ENCODE measurements at places on chromosomes 16 and 17.

DNA sequence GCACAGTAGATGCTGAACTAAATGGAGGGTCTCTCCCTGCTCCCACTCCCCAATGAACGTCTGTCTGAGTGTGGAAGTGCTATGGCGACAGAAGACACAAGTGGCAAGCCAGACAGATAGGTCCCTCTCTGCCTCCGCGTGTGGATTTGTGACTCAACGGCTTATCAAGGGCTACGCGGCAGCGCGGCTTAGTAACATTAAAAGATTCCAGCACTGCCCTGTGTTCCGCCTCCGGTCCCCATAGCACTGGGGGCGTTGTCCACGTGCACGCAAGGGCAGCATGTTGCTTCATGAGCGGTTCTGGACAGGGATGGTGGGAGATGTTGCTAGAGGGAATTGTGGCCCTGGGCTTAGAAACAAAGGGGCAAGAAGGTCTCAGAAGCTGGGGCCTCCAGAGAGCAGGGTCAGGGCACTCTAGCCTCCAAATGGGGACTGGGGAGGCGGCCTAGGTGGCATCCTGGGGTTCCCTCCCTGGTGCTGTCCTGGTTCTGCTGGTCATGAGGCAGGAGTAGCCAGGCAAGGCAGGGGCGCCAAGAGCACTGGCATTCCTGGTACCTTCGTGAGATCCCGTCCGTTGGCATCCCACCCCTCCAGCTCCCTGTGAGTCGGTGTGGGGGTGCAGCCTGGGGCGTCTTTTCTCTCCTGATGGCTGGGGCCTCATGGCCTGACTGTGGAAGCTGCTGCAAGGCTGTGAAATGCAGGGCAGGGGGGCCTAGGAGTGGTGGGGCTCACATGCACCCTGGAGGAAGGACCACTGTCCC, 9.1 kb downstream of the CRHR1 start:
- DNase-seq = no peak
- no peaks in the 10 kb centered on the region for H3K4me1 ChIP-seq
- peaks cover 23% of the 10 kb centered on the region for H3K27me3 ChIP-seq
- H3K36me3 ChIP-seq = no peaks in the 10 kb centered on the region
- no peak overlapping the region for H3K27ac ChIP-seq

GRCh38 chr16:7231762-7232161, 100.9 kb upstream of the RBFOX1 start:
- H3K4me3 ChIP-seq = no peak overlapping the region
- no peaks in the 10 kb centered on the region for H3K36me3 ChIP-seq
- H3K27ac ChIP-seq = no peak overlapping the region
- no peaks in the 10 kb centered on the region for H3K4me1 ChIP-seq
- peaks cover 6% of the 10 kb centered on the region for H3K27me3 ChIP-seq

DNA sequence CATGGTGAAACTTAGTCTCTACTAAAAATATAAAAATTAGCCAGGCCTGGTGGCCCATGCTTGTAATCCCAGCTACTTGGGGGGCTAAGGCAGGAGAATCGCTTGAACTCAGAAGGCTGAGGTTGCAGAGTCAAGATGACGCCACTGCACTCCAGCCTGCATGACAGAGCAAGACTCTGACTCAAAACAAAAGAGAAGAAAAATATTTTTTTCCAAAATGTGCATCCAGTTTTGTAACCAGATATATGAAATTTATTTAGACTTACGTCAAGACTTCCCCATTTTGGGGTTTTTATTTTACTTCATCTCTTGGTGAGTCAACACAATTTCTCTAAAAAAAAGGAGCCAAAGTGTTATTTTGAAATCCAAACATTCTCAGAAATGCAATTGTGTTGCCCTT, 5.5 kb upstream of the TM4SF5 start:
- no peaks in the 10 kb centered on the region for H3K27me3 ChIP-seq
- H3K4me1 ChIP-seq = peaks cover 57% of the 10 kb centered on the region
- no peaks in the 10 kb centered on the region for H3K36me3 ChIP-seq
- no peak for DNase-seq
- H3K27ac ChIP-seq = no peak overlapping the region

DNA sequence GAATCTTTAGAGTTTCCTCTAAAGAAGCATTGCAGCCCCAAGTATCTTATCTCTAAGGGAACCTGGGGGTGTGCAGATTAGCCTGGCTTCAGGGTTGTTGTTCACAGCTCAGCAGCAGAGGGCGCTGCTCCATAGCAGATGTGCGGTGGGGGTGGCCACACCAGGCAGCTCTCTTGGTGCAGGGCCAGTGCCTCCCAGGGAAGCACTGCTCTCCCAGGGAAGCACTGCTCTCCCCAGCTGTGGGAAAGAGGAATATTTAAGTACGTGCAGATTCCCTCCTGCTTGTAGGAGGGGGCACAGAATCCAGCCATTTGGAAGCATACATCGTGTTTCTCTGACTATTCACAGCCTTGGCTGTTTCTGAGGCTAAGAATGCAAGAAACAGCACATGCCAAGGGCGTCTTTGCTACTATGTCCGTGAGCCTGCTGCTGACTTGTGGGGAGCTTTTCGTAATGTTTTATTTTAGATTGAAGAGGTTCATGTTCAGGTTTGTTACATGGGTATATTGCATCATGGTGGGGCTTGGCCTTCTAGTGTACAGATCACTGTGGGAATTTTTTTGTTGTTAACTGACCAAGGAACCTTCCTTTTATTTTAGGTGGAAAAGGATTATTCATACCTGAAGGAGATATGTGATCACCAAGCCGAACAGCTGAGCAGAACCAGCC, 217.8 kb downstream of the SPECC1 start:
- no peaks in the 10 kb centered on the region for H3K27me3 ChIP-seq
- no peaks in the 10 kb centered on the region for H3K4me1 ChIP-seq
- H3K27ac ChIP-seq = no peak overlapping the region
- no peaks in the 10 kb centered on the region for H3K36me3 ChIP-seq

DNA sequence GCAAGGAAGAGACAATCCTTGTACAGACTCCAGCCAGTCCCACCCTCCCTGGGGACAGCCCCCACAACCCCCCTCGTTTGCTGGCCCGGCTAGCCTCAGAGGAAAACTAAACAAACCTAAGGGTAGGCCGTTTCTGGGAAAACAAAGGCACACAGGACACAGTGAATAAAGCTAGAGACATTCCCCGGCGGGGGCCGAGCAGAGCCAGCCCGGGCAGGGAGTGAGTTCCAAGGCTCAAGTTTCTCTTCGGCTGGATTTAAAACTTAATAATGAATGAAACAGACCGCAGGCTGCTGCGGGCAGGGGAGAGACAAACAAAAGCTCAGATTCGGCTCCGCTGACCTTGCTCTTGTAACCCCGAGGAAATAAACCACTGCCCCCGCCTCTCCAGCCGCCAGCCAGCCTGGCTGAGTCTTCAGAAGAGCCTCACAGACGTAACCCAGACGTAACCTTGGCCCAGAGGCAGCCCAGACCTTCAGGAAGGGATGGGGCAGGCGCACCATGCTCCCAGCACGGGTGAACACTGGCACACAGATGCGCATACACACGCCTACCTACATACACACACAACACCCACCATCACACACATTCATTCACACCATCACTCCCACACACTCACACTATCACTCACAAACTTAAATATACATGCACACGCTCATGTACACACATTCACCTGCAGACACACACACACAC, 216.0 kb downstream of the ZNF423 start:
- H3K27me3 ChIP-seq = peaks cover 13% of the 10 kb centered on the region
- H3K27ac ChIP-seq = no peak overlapping the region
- peaks cover 13% of the 10 kb centered on the region for H3K4me1 ChIP-seq
- H3K36me3 ChIP-seq = no peaks in the 10 kb centered on the region
- H3K4me3 ChIP-seq = no peak overlapping the region

GRCh38 chr17:705863-706262, 8.8 kb downstream of the VPS53 start:
- H3K4me3 ChIP-seq = no peak overlapping the region
- no peaks in the 10 kb centered on the region for H3K4me1 ChIP-seq
- H3K27me3 ChIP-seq = no peaks in the 10 kb centered on the region
- DNase-seq = no peak
- peaks cover 38% of the 10 kb centered on the region for H3K36me3 ChIP-seq

DNA sequence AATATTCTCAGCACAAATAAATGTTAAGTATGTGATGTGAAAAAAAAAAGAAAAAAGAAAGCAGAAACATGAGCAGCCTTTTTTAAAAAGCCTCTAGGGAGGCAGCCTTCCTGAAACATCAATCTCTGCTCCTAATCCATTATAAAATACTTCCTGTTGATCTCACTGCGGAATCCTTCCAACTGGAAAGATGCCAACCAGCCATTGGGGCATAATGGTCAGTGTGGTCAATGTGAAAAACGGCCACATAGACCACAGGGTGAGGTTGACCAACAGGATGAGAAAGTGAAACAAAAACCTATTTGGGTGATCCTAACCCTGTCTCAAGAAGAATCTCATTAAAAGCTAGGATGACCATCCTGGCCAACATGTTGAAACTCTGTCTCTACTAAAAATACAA, 26.1 kb upstream of the ABCA8 start:
- H3K4me3 ChIP-seq = no peak overlapping the region
- DNase-seq = peak; percentile 20

DNA sequence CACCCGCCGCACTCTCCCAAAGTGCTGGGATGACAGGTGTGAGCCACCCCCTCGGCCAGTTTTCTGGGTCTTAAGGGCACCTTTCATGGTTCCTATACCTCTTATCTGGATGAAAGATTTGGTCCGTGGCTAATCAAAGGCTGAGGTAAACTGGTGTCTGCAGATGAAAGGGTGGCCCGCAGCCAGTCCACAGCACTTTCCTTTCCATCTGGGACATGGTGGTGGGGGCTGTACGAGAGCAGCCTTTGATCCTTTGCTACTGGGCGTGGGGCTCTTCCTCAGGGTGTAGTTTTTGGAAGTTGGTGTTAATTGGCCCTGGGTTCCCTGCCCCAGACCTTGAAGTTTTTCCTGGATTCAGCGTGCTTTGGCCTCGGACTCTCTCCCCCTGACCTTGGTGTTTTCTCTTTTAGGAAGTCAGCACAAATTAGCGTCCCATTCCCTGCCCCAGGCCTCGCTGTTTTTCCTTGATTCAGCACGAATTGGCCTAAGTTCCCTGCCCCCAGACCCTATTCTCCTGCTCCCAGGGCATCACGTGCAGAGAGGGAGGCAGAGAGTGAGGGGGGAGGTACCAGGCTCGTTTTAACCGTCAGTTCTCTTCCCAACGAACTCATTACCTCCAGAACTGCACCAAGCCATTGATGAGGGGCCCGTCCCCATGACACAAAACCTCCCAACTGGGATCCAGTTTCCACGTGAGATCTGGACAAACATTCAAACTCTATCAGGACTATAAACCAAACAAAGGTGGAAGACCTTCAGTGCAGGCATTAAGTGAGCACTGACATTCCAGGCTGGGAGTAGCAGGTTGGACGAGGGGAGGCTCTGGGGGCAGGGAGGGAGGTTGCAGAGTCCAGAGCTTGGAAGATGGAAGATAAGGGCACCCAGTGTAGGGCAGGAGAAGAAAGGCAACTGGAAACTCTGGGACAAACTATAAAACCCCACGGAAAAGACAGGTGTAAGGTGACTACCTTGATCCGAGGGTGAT, 11.6 kb downstream of the DPEP1 start:
- peak overlapping the region; percentile 64 for H3K27ac ChIP-seq
- DNase-seq = peak; percentile 73
- peaks cover 74% of the 10 kb centered on the region for H3K4me1 ChIP-seq

DNA sequence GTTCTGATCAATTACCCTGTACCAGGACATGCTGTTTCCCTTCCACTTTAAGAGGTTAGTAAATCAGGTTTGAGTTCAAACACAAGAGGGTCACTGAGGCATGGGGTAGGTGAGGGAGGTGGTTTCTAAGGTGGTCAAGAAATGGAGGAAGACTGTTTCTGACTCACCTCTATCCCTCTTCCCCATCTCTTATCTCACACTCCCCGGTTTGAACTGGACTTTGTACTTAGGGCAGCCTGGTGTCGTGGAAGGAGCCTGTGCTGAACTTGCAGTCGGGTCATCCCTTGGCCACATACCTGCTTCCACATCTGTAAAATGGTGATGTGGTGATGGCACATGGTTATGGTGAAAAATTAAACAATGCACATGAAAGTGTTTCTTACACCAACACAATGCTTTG, 17.2 kb upstream of the TMEM98 start:
- H3K27me3 ChIP-seq = no peaks in the 10 kb centered on the region
- DNase-seq = no peak
- no peak overlapping the region for H3K4me3 ChIP-seq
- no peaks in the 10 kb centered on the region for H3K36me3 ChIP-seq
- no peak overlapping the region for H3K27ac ChIP-seq

GRCh38 chr17:56317351-56318208, 164.3 kb downstream of the ANKFN1 start:
- H3K36me3 ChIP-seq = no peaks in the 10 kb centered on the region
- no peak overlapping the region for H3K4me3 ChIP-seq
- no peak overlapping the region for H3K27ac ChIP-seq
- H3K27me3 ChIP-seq = no peaks in the 10 kb centered on the region
- no peaks in the 10 kb centered on the region for H3K4me1 ChIP-seq
- DNase-seq = no peak

DNA sequence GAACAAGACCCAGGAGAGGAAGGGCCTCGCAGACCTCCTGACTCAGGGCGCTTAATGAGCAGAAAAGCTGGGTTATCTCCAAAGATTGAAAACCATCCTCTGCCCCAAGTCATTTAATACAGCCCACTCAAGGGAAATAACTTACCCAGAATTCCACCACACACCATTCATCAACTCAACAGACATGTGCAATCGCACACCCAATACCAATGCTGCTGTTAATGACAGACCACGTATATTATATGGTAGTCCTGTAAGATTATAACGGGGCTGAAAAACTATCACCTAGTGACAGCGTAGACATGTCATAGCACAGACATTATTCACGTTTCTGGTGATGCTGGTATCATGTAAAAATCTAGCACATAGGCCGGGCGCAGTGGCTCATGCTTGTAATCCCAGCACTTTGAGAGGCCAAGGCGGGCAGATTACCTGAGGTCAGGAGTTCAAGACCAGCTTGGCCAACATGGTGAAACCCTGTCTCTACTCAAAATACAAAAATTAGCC, 52.5 kb upstream of the HELZ start:
- H3K36me3 ChIP-seq = no peaks in the 10 kb centered on the region
- no peak for DNase-seq
- H3K4me1 ChIP-seq = peaks cover 10% of the 10 kb centered on the region
- no peak overlapping the region for H3K4me3 ChIP-seq
- H3K27ac ChIP-seq = no peak overlapping the region
- H3K27me3 ChIP-seq = no peaks in the 10 kb centered on the region

DNA sequence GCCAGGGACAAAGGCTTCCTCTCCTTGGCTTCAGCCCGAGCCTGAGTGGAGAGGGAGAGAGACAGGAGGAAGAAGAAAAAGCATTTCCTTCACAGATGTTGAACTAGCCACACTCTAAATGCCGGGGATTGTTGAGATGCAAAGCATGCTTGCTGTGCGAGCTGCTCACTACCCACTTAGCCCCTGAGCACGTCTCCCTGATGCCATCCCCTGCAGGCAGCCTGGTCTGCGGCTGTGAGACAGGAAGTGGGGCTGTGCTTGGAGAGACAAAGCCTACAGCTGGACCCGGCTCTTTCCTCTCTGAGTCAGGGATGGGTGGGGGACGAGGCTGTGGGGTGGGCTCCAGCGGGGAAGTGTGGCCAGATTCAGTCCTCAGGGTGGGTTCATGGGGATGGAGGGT, 13.7 kb downstream of the WNT9B start:
- no peak for DNase-seq
- H3K4me1 ChIP-seq = peaks cover 55% of the 10 kb centered on the region
- H3K27ac ChIP-seq = no peak overlapping the region
- H3K27me3 ChIP-seq = peaks cover 10% of the 10 kb centered on the region

GRCh38 chr16:82955741-82956348, 329.1 kb downstream of the CDH13 start:
- no peak for DNase-seq
- no peaks in the 10 kb centered on the region for H3K27me3 ChIP-seq
- H3K4me1 ChIP-seq = no peaks in the 10 kb centered on the region
- no peak overlapping the region for H3K4me3 ChIP-seq

Measured in HepG2 (cell line).